Regular cardiac myocyte (primary cell): ENCODE measurements at places on chromosomes 6 and 20. TPM values are rescaled to one million over a fixed set of nuclear protein-coding genes. Genes with fewer than 3 reads are reported as not detected.

Gene SLC22A23
- total RNA-seq = 9.4 and 21.1 TPM in 2 replicates

Gene OPRM1
- total RNA-seq = not detected in 2 replicates

Gene RAB44
- total RNA-seq = under 0.01 TPM in 2 replicates

Gene OR2H2
- not detected in 2 replicates for total RNA-seq

Gene DEFB118
- not detected in 2 replicates for total RNA-seq

Gene ZFAND3
- 19.2 and 21.4 TPM in 2 replicates for total RNA-seq

Gene PRR18
- not detected in 2 replicates for total RNA-seq

Gene GTSF1L
- not detected in 2 replicates for total RNA-seq

Gene FBXO9
- 20.9 and 36.4 TPM in 2 replicates for total RNA-seq

Gene ECT2L
- total RNA-seq = under 0.01 TPM in 1 of 2 replicates, not detected in the other

Gene SNAP25
- total RNA-seq = 0.77 and 2.8 TPM in 2 replicates

Gene TBC1D7
- total RNA-seq = 16.9 and 26.3 TPM in 2 replicates

Gene SLC12A5
- 0.85 TPM in 1 of 2 replicates, not detected in the other for total RNA-seq

Gene CDH4
- total RNA-seq = 0.28 and 1.2 TPM in 2 replicates

Gene SPATA25
- 0.19 and 0.28 TPM in 2 replicates for total RNA-seq

Gene DNAH8
- total RNA-seq = under 0.01 TPM in 1 of 2 replicates, not detected in the other

Gene SGK2
- 0.28 TPM in 1 of 2 replicates, not detected in the other for total RNA-seq

Gene TXLNB
- total RNA-seq = under 0.01 and 0.28 TPM in 2 replicates

Gene COL12A1
- total RNA-seq = 163 and 238 TPM in 2 replicates
